ENCODE measurements at places on chromosomes 5 and 9.

DNA sequence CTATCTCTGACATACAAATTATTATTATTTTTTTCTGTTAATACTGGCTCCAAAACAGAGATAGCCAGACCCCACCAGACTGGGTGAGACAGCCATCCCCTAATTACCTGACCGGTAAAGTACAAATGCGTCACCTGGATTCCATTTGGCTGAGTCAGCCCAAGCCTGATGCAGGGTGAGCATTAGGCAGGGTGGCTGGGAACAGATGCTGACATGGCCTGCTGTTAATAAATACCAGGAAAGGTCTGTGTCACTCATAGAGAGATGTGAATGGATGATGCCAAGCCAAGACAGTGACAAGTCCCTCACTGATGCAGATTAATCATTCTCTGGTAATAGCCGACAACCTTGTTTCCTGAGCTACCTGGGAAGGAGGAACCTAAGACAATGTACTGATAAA is 183.5 kb downstream of the TRIM32 start:
- DNase-seq: no peak

DNA sequence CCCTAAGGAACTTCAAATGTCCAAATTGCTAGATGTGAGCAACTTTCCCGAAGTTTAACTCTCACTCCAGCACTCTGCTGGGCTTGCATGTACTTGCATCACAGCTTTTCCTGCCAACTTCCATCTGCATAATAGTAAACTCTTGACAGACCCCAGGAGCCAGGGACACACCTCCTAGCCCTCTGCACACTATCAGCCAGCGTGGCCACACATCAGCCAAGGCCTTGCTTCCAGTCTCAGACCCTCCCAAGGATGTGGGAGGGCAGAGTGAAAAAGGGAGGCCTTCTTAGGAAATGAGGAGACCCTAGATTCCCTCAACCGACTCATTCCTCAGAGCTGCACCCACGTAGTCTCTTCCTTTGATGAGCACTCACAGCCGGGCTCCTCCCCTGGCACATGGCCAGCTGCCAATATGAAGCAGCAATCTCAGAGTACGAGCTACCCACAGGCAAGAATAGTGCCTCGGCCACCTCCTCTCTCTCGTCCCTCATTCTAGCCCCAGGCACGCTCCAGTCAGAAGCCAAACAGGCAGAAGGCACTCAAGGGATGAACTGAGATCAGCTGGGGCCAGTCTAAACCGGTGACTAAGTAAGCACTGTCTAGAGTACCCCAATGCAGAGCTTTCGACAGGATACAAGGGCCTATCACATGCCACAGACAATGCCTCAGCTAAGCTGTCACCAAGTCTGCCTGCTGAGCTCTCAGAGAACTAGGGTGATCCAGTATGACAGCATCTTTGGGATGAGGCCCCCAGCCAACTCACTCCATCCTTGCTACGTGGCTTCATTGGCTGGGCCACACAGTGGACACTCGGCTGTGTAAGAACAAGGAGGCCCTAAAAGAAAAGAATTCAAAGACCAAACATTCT is 2.3 kb downstream of the P4HA2 start:
- no peak for DNase-seq

DNA sequence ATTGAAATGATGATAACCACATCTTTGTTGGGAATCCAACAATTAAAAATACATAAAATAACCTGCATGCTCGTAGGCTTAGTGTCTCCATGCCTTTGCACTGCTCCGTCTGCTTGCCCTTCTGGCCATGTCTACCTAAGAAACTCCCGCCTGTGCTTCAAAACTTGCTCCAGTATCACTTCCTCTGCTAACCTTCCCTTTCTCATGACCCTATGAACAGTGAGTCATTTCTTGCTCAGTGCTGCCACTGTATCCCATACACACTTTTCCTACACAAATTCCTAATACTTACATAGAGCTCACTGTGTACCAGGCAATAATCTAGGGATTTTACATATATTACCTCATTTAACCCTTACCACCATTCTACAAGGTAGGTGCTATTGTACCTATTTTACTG is 33.5 kb downstream of the TMEM245 start:
- no peak for DNase-seq

DNA sequence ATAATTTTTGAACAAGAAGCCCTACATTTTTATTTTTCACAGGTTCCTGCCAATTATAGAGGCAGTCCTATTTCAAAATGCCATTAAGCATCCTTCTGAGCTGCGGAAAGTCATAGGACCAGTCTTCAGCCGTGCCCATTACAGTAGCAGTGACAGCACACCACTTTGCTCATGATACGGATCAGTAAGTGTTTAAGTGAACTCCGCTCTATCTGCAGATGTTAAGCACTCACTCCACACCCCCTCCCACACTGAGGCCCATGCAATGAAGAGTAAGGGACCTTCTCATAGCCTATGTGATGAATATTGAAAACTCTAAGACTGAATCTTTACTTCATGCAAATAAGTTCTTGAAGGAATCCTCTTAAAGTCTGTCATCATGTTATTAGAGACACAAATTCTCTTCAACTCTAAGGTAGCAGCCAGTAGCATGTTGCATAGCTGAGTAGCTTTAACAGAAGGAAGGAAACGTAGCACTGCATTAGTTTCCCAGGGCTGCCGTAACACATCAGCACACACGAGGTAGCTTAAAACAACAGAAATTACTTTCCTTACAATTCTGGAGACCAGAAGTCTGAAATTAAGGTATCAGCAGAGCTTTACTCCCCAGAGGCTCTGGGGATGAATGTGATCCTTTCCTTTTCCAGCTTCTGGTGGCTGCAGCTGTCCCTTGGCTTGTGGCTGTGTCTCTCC is 20.3 kb upstream of the TAF11L2 start:
- no peak for DNase-seq

DNA sequence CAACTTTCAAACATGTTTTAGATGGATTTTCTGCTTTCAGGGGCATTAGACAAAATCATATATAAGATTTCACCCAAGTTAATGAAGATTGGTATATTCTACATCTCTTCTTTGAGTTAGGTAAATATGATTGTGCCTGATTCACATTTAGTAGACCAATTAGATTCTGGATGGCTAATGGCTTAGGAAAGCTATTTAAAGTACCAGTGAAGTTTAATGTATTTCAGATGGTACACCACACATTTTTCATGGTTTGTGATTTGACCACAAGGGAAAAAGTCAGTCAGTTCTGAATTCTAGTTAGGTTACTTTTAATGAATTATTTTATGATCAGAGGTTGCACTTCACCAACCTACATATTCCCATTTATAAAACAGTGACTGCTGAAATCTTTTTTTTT is 409.7 kb downstream of the ADGRV1 start:
- no peak for DNase-seq

GRCh38 chr9:89179895-89180734 is 1.5 kb upstream of the SHC3 start:
- peak; percentile 76 for DNase-seq

GRCh38 chr9:123742009-123742767 is 187.7 kb downstream of the DENND1A start:
- DNase-seq: peak; percentile 23

GRCh38 chr9:108709126-108709525 is 146.7 kb downstream of the ACTL7B start:
- no peak for DNase-seq

DNA sequence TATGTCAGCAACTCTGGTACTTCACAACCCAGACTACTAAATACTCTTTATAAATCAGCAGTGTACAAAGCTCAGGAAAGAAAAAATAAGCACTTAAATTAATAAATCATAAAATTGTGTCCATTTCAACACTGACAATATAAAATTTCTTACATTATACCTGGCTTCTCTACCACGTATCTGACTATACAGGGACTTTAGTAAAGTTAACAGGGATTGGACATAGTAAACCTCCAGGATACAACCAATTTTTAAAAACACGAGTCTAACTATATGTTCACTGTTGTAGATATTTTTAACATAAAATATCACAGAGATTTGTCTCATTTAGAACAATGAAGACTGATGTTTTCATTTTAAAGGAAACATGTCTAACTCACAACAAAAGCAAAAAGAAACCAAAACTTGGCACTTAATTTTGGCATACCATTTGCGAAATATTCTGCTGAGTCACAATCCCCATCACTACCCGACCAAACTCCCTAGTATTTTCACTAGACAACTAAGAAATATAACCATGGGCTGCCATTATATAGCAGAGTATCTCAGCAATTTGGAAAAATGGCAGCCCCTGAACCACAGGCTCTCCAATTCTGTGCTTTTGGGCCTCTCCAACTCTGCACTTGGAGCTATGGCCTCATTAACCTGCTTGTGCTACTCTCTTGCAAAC is 14.4 kb downstream of the FAM169A start:
- no peak for DNase-seq

DNA sequence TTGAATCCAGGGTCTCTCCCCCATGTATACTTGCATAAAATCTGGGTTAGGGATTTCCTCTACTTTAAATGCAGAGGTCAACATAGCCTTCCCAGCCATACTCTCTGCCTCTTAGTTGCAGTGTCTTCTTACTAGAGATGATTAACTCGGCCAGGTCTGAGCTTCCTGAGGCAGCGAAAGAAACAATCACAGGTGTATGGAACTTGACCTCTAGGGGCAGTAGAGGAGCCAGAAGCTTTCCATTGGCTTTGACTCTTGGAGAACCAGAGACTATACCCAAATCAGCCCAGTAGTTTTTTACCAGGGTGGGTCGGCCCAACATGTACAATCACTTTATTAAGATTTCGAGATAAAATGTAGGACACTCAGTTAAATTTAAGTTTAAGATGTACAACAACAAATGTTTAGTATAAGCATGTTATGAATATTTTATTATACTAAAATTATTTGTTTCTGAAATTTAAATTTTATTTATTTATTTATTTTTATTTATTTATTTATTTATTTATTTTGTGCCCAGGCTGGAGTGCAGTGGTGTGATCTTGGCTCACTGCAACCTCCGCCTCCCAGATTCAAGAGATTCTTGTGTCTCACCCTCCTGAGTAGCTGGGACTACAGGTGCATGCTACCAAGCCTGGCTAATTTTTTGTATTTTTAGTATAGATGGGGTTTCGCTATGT is 48.0 kb upstream of the DMRT3 start:
- DNase-seq: peak; percentile 20

GRCh38 chr5:33523208-33523771 is 82.5 kb downstream of the TARS1 start:
- DNase-seq: no peak

GRCh38 chr5:154598021-154598420 is 120.0 kb upstream of the HAND1 start:
- DNase-seq: no peak

GRCh38 chr9:82110881-82111280 is 122.3 kb downstream of the SPATA31D1 start:
- no peak for DNase-seq

DNA sequence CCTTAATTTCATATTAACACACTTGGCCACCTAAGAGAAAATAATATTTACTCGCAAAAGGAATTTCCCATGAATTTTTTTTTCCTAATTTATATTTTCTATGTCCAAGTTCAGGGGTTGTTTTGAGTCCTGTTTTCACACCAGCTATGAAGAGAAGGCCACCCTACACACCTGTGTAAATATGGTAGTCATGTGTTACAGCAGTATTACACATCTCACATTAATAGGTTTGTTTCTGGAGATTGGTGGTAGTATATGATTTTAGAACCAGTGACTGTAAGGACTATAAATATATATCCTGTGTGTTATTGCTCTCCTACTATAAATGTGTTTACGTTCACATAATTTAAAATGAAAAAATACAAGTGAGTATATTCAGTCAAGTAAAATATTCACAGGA is 147.5 kb downstream of the PAM start:
- DNase-seq: no peak

DNA sequence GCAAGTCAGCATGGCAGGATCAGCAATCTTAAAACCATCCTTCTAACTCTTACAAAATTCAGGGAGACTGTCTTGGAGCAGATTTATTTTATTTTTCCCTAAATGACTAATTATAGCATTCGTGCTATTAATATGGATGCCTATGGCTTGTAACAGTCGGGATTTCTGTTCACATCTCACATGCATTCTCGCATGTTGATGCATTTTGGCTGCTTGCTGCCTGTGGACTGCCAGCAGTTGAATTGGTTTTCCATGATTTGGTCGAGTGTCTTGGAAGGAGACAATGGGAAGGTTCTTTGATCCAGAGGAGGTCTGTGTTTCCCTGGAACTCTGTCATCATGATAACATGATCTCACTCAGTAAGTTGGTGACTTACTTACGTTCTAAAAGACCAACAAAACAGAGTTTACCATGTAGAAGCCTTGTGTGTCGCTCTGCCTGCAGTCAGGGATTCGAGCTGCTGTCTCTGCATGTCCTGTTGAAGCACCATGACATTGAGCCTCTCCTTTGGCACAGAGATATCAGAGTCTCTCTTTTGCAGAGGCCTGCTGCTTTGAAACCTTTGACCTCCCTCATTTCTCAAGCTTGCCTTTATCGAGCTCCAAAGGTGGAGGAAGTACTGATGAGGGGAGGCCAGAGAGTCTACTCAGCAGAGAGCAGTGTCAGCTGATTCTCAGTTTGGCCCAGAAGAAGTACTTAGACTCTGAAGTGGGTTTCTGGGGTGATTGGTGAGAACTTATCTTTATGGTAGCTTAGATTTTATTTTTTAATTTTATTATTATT is 82.4 kb downstream of the ARHGAP26 start:
- DNase-seq: no peak

DNA sequence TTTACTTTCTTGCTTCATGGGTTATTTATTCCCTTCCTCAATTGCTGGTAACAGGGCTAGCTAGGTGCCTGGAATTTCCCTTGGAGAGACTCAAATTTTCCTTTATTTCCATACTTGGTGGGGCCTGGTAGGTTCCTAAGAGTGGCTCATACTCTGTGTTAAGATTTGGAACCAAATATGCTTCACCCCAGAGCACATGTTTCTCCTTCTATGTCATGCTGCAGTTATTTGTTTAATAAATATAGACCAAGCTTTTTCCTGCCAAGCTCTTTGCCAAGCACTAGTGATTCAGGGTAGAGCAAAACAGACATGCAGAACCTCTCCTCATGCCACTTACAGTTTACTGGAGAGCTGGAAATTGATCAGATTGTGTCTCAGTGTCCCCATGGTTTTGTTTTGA is 290.3 kb upstream of the SGCD start:
- no peak for DNase-seq

DNA sequence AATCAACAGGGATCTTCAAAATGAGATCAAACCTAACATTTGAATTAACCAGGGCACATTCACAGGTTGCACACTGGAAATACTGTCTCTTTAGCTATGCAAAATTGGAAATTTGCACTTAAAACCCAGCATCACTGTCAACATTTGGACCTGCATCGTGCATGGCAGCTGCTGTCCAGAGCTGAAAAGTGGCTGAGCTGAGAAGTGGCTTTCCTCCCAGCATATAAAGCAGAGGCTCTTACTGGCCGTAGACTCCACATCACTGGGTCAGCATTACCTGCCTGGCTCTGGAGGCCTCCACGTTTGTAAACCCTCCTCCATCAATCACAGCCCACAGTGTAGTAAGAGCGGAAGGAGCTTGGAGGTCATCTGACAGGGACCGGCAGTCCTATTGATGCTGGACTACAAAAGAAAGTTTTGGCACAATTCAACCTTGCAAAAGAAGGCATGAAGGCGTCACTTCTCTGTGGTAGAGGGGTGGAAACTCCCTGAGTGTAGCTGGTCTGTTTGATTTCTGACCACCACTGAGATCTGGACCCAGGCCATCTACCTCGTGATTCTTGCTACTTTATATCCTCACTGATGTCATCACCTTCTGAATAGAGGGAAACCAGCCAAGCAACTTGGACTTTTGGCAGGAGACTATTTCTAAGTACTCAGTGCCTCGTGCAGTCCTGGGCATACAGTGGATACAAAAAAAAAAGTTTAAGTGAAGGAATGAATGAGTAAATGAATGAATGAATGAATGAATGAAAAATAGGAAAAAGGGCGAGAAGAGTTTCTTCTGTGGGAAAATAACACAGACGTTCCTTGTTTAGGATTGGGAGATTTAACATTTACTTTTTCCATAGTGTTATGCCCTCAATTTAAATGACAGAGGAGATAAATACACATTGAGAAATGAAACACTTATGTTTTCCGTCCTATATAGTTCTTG is 14.8 kb downstream of the RASEF start:
- DNase-seq: no peak

Data from HuH-7 (cell line).